ENCODE measurements at places on chromosomes 6 and 20.

- no peak for DNase-seq
These were observed 399.3 kb downstream of the HAO1 start for GRCh38 chr20:7540923-7541322.

- no peak for DNase-seq
These were observed 46.9 kb downstream of the SIRPA start for GRCh38 chr20:1942061-1942460.

DNA sequence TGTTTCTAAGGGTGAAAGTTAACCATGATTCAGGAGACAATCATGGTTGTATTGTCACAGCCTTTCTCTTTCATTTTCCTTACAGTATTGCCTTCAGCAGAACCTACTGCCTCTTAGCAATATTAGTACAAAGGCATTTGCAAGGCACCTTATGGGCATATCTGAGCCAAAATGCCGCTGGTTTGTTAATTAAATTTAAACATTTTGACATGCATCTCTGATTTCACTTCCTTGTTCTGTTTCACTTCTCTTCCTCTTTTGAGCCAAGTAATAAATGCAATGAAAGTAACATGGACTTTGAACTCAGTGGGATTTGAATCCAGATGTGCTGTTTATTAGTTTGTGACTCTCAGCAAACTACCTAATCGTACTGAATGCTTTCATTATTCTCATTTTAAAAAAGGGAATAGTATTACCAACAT, 467.4 kb upstream of the CITED2 start:
- DNase-seq: no peak

- no peak for DNase-seq
These were observed 150.7 kb upstream of the LAMP5 start for GRCh38 chr20:9363673-9364072.

- DNase-seq: no peak
These were observed 28.2 kb upstream of the NOX3 start for GRCh38 chr6:155483858-155484257.

GRCh38 chr6:118875672-118876071, 18.3 kb upstream of the ASF1A start:
- no peak for DNase-seq

GRCh38 chr6:113651120-113651519, 206.0 kb upstream of the MARCKS start:
- DNase-seq: no peak

DNA sequence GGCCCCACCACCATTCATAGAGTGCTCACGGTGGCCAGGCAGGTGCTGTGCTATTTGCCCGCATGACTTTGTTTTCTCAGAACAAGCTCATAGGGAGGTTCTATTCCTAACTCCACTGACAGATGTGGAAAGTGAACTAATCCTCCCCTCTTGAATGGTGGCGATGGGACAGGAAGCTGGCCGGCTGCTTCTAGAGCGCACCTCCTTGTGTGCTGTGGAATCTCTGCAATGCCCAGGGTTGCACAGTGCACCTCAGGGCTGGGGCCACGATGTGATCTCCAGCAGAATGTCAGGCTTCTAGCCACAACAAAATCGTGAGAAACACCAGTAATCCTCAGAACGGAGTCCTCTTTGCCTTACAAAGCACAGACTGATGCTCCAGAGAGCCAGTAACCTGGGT, 53.8 kb upstream of the SLC22A23 start:
- DNase-seq: no peak

GRCh38 chr20:10470276-10470675, 35.2 kb downstream of the SLX4IP start:
- no peak for DNase-seq

DNA sequence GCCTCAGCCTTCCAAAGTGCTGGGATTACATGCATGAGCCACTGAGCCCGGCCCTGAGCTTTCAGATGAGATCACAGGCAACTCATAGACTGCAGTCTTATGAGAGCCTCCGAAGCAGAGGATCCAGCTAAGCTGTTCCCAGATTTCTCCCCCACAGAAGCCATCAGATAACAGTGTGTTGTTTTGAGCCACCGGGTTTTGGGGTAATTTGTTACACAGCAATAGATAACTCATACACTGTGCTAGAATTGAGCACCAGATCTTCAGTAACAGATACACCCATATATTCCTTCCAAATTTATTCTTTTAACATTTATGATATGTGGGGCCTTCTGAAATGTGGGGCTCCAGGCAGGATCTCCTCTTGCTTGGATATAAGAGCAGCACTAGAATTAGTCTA, 19.0 kb upstream of the ZBTB22 start:
- DNase-seq: no peak

DNA sequence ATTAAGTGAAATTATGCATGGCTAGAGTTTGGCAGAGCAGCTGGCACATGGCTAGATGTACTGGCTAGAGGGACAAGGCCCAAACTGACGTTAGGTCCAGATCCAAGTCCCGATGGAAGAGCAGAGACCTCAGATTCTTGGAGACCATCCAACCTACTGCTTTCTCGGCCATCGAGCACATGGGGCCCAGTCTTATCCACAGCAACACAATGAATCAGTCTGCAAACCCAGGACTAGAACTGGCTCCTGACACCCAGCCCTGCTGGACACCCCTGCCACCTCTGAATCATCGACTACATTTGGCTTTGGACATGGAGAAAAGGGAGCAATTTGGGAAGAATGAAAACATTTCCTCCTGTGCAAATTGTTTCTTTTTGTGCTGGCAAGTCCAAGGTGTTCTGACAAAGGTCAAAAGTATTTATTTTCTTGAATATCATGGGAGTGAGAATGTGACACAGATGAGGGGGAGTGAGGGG, 23.9 kb upstream of the YWHAB start:
- DNase-seq: no peak

GRCh38 chr6:129671442-129672340, 38.3 kb downstream of the ARHGAP18 start:
- DNase-seq: no peak

- no peak for DNase-seq
These were observed 92.6 kb upstream of the SGK1 start for GRCh38 chr6:134410541-134410940.

- no peak for DNase-seq
These were observed 46.4 kb upstream of the DST start for GRCh38 chr6:56689114-56689513.

DNA sequence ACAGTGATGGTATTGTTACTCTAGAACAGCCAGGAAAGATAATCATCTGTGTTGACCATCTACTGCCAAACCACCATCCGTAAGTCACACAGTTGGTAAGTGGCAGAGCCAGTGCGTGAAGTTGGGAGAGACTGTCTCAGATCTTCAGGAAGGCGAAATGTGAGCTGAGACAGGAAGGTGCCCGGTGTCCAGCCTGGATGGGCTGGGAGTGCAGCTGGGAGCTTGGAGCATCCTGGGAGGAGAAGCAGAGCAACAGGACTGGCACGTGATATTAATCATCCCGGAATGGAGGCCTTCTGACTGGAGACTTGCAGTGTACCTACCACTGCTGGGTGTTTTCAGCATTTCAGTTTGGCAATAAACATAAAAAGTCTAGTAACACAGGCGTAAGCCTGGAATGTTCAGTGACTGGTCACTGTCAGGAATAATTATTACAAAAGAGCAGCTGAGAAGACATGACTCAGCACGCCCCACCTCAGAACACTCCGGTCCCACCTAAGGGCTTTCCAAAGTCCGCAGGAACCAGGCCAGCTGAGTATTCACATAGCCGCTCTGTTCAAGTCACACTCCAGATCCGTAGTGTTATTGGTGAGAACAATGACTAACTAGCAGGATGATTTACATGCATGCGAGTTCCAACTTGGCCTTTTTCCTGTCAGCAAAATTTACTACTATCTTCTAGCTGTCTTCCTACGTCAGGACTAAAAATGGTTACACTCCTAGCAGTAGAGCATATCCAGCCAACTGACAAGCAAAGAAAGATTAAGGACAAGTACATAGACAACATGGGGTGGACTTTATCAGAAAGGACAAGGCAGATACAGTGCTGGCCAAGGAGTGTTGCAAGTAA, 45.1 kb upstream of the PNRC1 start:
- no peak for DNase-seq

- DNase-seq: no peak
These were observed 227.3 kb downstream of the TBX18 start for GRCh38 chr6:84536885-84537638.

DNA sequence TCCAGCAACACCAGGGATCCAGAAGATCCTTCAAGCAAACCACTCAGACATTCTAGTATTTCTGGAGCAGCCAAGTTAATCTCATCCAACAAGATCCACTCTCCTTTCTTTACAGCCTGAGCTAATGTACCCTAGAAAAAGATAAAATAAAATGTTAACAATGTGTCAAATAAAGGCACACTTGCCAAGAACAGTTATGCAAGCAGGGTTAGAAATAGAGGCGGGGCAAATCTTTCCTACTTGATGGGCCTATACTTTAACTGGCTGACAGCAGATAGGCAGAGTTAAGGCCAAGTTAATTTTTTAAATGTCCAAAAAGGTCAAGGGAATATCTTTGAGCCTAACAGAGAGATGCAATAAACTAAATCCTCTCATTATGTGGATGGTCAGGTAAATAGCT, 60.8 kb downstream of the MDN1 start:
- DNase-seq: no peak

DNA sequence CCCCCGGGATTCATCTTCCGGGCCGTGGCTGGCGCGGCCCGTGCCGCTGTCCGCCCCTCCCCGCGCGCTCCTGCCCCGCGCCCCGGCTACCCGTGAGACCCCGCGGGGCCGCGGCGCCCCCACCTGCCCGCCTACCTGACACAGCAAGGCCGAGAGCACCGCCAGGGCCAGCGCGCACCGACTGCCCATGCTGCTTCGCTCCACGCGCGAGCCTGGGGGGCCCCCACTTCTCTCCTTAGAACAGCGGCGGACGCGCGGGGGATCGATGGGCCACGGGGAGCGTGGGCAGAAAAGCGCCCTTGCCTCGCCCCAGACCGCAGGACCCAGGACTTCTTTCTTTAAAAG, 955 bp downstream of the DLL1 start:
- no peak for DNase-seq

GRCh38 chr6:113377362-113377942, 479.7 kb upstream of the MARCKS start:
- no peak for DNase-seq

DNA sequence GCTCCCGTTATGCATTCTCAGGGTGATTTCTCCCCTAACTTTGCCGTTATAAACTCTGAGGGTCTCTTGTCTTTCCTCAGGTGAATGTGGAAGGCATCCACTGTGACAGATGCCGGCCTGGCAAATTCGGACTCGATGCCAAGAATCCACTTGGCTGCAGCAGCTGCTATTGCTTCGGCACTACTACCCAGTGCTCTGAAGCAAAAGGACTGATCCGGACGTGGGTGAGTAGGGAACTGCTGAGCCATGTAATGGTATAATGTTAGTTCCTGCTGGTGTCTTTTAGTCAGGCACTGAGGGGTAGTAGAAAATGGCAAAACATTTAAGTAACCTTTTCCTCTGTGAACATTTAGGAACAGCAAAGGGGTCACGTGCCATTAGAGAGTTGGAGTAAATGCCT, 395.4 kb downstream of the ARHGAP18 start:
- no peak for DNase-seq

DNA sequence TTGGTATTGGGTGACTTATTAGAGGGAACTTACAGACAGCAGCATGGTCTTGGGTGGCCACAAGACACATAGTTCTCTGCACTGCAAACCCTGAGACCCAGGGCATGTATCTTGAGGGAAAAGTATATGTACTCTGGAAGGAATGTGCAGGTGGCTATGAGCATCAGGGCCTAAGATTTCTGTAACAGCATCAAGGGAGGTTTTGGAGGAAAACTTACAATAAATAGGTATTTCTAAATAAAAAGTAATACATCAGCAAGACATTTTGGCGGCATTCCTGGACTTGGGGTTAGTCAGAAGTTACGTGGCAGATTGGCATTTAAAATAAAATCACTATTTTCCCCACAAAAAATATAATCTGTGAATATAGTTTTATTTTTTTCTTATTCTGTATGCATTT, 8.0 kb upstream of the STX7 start:
- DNase-seq: no peak

GRCh38 chr6:133242637-133243585, 1.8 kb downstream of the EYA4 start:
- no peak for DNase-seq

DNA sequence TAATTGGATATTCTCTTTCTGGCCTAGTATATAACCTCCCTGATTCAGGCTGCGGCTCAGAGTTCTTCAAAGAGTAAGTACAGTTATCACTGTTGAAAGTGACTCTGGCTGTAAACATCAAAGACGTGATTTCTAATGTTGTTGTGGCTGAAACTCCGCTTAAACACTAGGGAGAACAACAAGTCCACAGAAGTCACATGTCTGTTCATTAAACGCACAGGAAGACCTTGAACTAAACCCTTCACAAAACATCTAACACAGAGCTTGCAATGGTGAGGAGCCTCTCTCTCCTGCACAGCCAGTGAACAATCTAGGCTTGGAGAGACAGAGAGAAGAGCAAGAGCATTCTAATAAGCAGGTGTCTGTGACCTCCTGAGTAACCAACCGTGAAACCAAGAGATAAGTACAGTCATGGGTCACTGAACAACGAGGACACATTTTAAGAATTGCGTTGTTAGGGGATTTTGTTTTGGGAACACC, 249.3 kb downstream of the PRKN start:
- no peak for DNase-seq

DNA sequence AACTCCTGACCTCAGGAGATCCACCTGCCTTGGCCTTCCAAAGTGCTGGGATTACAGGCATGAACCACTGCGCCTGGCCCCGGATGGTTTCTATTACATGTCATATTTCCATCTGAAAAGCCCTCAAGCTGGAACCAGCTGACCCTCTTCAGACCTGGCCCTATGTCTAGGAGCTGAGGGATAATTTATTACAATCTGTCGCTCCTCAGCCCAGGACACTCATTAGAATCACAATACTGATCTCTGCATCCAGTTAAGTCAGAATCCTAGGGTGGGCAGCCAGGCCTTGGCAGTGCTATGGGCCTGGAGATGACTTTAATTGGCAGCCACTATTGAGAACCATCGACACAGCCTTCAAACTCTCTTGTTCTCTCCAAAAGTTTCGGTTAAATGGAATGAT, 162.6 kb upstream of the SNX9 start:
- DNase-seq: no peak

DNA sequence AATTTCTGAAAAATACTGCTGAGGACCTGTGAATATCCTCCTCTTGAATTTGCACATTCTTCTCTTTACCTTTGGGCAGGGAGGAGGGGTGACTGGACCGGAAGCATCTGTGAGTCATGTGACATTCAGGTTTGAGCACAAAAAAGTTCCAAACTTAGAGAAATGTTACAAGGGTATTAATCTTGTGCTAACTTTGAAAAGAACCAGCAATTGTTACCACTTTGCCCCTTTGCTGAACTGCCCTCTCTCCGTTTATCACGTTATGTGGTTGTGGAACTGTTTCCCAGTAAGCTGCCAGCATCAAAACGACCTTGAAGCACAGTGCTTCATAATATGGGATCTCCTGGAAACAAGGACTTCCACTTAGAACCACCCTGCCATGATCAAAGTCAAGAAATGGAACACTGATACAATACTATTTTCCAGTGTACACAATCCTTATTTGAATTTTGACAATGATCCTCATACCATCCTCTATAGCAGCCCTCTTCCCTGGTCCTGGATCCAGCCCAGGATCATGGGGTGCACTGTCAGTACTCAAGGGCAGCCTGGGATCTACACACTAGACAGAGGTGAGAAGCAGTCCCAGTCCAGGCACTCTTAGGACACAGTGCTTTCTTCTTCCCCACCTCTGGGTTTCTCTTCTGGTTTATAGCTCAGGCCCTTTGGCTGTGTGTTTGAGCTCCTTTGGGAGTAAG, 2.3 kb upstream of the TUBB1 start:
- no peak for DNase-seq

Measured in NCI-H187 (cell line).